ENCODE measurements at places on chromosomes 6 and 20. TPM values are rescaled to one million over a fixed set of nuclear protein-coding genes. Genes with fewer than 3 reads are reported as not detected.

The NTSR1 gene
- total RNA-seq: 0.04 TPM

The EPB41L1 gene
- 14.3 TPM for total RNA-seq

The RNASET2 gene
- 20.4 TPM for total RNA-seq

The NMBR gene
- 0.09 TPM for total RNA-seq

The MUC22 gene
- not detected for total RNA-seq

The STMN3 gene
- total RNA-seq: 18.3 TPM

The ASCC3 gene
- total RNA-seq: 23.8 TPM

The LST1 gene
- total RNA-seq: 9.0 TPM

All from muscle of leg (tissue), 16 donors.